ENCODE measurements at places on chromosomes 2 and 18.

- DNase-seq = no peak
Observed at GRCh38 chr2:13919981-13920382, 712.5 kb upstream of the LRATD1 start.

- DNase-seq = no peak
Observed at GRCh38 chr2:63888053-63888452, 46.4 kb downstream of the UGP2 start.

- no peak for DNase-seq
Observed at GRCh38 chr18:63192885-63193349, 126.7 kb downstream of the BCL2 start.

DNA sequence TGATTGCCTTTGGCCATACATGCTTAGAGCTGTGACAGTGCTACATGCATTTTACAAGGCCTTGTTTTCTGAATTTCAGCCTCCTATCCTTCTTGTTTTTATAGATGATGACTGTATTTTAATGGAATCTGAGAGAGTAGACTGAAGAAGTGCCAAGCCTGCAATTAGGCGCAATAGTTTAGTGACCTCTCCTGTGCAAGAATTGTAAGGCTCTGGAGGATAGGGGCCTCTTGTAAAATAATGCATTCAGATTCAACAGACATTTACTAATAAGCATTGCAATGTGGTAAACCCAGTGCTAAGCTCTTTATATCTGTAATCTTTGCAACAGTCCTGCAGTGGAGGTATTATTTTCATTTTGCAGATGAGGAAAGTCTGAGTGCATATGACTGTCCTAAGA, 105.5 kb downstream of the TDRD15 start:
- DNase-seq = no peak

DNA sequence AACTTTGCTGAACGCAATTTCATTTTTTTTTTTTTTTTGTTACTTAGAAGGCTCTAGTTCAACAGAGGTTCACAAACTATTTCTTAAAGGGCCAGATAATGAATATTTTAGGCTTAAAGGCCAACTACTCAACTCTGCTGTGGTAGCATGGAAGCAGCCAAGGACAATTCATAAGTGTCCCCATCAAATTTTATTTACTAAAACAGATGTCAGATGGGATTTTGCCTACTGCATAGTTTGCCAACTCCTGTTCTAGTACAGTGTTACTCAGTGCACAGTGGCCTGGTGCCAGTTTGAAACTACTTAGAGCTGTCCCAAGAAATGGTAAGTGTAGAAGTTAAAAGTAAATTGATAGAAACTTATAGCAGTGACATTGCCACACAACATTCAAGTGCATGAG, 949.4 kb upstream of the FANCL start:
- no peak for DNase-seq

Data from GM12891 (cell line).